GM12864 (cell line): ENCODE measurements at places on chromosomes 2 and 18.

GRCh38 chr18:23405636-23406035 is 47.5 kb upstream of the RIOK3 start:
- no peak for DNase-seq

DNA sequence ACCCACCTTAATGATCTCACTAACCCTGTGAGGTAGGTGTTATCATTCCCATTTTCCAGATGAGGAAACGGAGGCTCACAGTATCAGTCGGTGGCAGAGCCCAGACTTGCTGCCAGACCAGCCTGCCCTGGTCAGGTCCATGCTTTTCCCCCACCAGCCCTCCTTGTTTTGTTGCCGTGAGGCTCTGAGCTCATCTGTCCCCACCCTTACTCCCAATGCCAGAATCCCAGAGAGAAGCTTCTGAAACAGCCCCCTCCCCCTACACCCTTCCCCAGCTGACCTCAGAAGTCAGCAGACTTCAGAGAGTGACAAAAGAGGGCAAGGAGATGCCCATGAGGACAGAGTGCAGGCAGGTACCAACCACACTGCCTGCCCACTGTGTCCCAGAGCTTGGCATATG is 20.8 kb upstream of the TNS1 start:
- DNase-seq, result no peak

- DNase-seq, result no peak
Observed at GRCh38 chr2:72953976-72954375, 36.7 kb downstream of the EMX1 start.

- DNase-seq, result no peak
Observed at GRCh38 chr2:121058852-121059558, 226.0 kb downstream of the TFCP2L1 start.

GRCh38 chr2:132740081-132740720 is 70.2 kb upstream of the LYPD1 start:
- DNase-seq, result no peak

DNA sequence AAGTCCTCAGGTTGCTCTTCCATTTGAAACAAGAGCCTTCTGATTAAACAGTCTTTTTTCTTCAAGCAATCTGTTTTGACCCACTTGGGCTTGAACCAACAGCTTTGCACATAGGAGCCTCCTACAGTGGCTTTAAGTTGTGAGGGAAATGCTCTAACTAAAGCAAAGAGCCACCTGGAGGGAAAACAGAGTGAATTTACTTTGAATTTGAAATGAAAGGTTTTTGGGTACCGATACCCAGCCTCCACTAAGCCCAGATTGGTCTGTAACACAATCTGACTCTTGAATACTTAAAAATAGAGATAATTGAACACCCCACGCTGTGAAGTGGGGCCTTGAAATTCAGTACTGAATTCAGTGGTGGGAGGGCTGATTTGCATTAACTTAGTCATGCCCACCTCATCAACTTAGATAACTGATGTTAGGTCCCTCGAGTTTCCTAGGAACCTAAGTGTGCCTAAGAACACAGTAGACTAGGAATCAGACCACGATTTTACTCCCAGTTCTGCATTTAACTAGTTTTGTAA is 56.3 kb upstream of the ACVR1C start:
- DNase-seq, result no peak

DNA sequence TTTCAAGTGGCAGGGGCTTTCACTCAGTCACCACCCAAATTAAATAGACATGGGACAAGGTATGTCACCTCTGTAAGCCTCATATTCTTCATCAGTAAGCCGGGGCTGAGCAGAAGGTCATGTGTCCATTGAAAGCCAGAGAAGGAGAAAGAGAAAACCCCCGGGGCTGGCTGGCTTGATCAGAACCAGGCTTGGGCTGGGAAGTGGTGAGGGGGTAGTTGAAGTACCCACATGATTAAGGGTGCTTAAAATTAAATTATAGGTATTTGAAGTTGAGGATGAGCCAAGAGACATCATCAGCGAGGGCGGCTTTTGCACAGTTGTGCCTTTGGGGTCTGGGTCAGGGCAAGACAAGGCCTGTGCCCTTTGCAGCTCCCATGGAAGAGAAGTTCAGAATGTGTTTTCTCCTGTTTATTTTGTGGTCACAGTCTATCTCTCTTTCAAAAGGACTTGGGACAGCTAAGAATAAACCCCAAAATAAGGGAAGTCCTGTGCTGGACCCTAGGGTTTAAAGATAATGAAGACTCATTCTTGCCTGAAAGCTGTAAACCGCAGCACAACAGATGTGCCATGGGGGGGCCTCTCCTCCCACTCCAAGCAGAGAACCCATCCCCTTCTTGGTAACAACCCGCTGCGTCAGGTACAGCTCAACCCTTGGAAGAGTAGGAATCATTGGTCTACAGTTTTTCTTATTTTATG is 10.7 kb downstream of the DBI start:
- DNase-seq, result no peak

DNA sequence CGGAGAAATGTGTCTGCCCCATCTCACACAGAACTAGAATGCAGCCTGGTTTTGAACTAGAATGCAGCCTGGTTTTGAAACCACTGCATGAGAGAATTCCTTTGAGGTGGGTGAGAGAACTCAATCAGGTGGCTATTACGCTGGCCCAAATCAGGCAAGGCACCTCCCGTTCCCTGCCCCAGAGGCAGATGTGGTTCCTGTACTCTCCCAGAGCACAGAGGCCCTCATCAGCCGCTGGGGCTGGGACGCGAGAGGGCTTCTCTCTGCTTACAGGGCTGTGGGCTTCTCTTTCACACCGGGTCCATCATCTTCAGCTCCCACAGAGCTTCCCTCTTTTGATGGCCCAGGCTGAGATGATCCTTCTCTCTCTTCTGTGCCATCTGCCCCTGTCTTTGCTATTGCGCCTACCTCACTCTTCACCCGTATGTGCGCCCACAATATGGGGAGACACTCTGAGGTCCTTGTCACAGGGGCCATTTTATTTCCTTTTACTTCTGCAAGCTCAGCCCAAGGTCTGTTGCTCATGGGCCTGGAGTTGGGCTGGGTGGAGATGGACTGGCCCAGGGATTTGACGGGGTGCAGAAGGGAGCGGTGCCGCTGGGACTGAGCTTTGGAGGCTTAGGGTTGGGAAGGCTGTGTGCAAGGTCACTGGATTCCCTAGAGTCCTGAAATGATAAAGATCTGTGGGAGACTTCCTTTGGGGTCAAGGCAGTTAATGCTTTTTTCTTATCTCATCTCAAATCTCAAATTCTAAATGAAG is 84.4 kb upstream of the HS6ST1 start:
- no peak for DNase-seq

- no peak for DNase-seq
Observed at GRCh38 chr2:42545841-42546390, 22.5 kb upstream of the MTA3 start.

- DNase-seq, result no peak
Observed at GRCh38 chr2:39730276-39730675, 48.8 kb downstream of the THUMPD2 start.

- no peak for DNase-seq
Observed at GRCh38 chr2:88481691-88482336, 29.3 kb upstream of the FOXI3 start.

DNA sequence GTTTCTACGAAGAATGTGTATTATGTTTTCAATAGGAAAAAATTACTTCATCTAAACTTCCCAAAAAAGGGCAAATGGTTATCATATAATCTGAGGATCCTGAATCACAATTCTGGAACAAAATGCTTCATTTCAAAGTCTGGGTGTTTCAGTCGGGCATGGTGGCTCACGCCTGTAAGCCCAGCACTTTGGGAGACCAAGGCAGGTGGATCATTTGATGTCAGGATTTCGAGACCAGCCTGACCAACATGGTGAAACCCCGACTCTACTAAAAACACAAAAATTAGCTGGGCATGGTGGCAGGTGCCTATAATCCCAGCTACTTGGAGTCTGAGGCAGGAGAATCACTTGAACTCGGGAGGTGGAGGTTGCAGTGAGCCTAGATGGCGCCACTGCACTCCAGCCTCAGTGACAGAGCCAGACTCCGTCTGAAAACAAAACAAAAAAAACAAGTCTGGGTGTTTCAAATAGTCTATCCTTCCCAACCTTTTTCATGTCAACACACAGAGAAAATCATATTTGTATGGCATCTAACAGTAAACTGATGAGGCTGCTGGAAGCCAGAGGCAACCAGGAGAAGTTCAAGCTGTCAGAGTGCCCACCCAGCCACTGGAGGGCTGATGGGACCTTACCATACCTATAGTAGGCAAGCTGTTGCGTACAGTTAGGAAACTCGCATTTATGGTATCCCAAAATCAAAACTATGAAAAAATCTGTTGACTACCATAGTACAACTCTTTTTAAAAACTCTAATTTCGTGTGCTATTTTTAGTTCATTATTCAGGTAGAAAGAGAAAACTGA is 14.6 kb downstream of the NBAS start:
- no peak for DNase-seq

- DNase-seq, result no peak
Observed at GRCh38 chr2:20015482-20016083, 3.1 kb upstream of the MATN3 start.

DNA sequence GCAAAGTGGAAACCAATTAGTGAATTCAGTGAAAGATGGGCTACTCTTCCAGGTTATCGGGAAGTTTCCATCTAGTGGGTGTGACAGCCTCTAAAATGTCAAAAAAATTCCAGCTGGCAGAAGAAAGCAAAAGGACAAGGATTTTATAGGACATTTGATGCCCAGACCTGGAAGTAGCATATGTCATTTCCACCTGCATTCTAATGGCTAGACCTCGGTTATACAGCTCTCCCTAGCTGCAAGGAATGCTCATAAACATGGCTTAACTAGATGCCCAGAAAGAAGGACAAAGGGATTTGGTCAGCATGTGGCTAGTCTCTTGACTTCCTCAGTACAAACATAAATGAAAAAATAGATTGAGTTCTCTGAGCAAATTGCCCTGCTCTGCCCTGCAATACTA is 215.4 kb downstream of the NYAP2 start:
- DNase-seq, result no peak

GRCh38 chr2:158967731-158968395 is 577 bp upstream of the TANC1 start:
- DNase-seq, result no peak

GRCh38 chr2:101820519-101820918 is 123.0 kb downstream of the MAP4K4 start:
- no peak for DNase-seq

GRCh38 chr2:98357849-98358248 is 11.6 kb downstream of the CNGA3 start:
- no peak for DNase-seq

- no peak for DNase-seq
Observed at GRCh38 chr18:48796491-48797205, 154.1 kb downstream of the SMAD7 start.

DNA sequence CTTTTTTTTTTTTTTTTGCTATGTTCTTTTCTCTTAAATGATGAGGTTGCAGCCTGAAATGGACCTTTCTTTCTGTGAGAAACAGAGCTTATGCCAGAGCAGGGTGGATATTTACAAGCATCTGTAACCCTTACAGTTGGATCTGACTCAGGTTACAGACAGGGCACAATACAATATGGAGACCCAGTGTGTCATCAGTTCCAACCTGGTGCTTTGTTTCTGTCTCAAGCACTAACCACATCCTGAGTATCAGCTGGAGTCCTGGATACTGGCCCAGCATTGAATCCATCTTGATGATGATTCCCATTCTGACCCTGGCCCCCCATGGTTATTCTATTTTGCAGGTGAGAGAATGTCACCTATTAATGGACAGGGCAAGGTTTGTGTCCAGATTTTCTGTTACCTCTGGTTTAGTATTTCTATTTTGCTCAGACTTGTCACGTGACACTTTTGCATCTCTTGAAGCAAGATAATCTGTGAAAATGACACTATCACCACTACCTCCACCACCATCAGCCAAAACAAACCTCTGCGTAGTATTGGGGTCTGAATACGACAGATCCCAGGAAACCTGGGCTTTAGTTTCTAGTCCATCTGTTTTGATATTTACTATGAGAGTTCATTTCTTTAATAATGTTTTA is 174.0 kb downstream of the CCDC85A start:
- DNase-seq, result no peak

DNA sequence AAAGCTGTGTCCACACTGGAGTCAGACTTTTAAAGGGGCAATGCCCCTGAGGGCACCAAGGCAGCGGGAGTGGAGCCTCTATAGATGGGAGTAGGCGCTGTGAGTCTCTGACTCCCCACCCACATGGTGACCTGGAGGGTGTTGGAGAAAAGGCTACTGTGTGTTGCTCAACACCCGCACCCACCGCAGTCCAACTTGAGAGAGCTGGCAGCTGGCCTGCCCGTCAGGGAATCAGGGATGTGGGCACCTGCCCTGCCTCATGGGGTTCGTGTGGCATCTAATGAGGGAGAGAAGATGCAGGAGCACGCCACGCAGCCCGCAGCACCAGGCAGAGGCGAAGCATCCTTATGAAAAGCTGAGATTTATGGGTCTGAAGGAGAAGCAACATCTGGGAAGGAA is 84.2 kb downstream of the KLHL29 start:
- DNase-seq, result no peak

GRCh38 chr2:5190023-5190422 is 502.2 kb upstream of the SOX11 start:
- DNase-seq, result no peak

GRCh38 chr2:221454459-221455105 is 117.5 kb downstream of the EPHA4 start:
- no peak for DNase-seq

DNA sequence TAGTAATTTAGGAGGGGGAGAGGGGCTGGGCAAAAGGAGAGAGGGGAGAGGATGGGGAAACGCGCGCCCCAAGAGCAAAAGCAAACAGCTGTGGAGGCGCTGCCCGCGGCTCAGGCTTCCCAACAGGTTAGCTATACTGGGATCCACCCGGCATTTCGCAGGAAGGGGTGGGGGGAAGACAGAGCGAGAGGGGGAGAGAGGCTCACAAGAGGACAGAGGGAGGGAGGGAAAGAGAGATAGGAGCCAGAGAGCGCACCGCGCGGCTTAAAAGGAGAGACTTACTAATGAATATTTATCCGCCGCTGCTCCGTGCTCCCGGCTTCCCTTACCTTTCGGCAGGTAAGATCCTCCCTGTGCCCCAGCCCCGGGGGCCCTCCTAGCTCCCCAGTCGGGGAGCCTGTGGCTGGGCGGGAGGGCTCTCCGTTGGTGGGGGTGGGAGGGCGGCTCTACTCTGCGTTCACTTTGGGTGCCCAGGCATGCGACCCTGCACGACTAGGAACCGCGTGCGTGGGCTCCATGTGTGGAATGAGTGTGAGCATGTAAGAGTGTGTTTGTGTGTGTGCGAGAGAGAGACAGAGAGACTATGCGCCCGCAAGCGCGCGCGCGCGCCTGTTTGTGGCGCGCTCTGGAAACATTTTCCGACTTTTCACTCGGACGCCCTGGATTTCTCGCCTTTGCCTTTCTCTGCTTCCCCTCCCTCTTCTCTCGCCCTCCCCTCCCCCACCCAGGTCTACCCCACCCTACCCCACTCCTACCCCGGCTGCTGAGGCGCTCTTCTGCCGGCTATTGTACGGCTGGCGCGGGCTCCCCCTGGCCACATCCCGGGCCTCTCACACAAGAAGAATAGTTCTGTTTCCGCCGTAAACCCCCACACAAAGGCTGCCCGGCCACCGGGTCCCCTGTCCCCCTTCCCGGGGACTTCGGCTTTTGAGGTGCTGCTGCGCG is 7.2 kb upstream of the SIX3 start:
- no peak for DNase-seq
